Activated CD8-positive, alpha-beta memory T cell treated with anti-CD3 and anti-CD28 coated beads for 1 hour (primary cell): ENCODE measurements at places on chromosomes 4 and X.

DNA sequence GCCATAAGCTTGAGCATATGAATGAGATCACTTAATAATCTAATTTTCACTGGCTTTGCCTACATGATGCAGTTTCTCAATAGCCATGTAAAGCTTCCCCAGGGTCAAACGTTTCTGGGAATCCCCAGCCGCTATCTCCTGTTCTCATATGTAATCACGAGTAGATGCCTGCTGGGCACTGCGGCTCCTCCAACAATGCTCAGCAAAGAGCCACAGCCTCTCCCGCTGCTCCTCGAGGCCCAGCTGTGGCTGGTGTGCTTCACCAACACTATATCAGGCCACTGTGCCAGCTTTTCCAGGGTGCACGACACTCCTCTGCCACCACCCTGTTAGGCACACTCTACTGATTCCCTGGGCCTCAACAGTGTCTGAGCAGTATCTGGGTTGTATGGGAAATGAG lies 78.3 kb upstream of the RASGEF1B start:
- DNase-seq, result no peak

DNA sequence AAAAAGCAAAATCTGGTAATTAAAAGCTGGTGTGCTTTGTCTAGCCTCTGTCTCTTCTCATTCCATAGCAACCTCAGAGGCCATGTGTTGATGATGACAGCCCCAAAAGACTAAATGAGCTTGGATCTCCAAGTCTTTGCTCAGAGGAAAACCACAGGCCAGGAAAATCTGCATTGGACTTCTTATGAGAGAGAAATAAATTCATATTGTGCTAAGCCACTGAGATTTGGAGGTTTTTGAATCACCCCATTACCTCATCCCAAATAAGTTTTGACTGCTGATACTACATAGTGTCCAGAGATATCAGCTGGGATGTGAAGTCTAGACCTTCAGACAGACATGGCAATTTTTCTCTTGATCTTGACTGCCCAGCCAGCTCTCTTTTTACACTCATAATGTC lies 178.6 kb upstream of the DIPK2B start:
- DNase-seq, result no peak

- no peak for DNase-seq
Observed at GRCh38 chr4:146790515-146790914, 151.8 kb downstream of the POU4F2 start.

DNA sequence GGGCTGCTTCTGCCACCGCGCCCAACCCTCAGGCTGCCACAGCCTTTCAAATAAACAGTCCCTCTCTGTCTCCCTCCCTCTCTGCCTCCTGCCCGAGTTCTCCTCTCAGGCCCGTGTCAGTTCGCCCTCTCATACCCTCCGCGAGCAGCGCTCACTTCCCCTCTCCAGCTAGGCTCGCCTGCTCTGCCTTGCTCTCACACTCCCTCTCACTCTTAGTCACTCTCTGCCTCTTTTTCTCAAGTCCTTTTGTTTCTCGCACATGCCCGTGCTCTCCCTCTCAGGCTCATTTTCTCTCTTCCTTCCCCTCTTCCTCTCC lies 3.2 kb downstream of the EFNB1 start:
- no peak for DNase-seq

DNA sequence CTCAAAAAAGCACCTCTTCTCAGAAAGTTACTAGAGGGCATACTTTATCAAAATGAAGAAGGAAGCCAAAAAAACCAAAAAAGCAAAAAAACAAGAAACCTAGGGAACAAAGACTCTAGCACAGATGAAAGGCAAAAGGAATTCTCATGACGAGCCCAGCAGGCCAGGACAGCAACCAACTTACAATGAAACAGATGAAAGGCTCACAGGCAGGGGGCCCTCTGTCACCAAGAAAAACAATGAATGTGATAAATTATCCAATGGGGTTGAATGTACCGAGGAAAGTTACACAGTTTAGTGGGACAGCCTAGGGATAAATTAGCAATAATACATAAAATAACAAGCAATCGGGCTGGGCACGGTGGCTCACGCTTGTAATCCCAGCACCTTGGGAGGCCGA lies 79.0 kb downstream of the GPR82 start:
- no peak for DNase-seq

- no peak for DNase-seq
Observed at GRCh38 chr4:8162625-8163024, 4.0 kb upstream of the ABLIM2 start.

GRCh38 chrX:138708268-138708667 lies 3.2 kb downstream of the FGF13 start:
- DNase-seq, result no peak

GRCh38 chrX:53031380-53031779 lies 17.2 kb upstream of the GPR173 start:
- no peak for DNase-seq

- no peak for DNase-seq
Observed at GRCh38 chrX:11944501-11944900, 186.5 kb downstream of the MSL3 start.

DNA sequence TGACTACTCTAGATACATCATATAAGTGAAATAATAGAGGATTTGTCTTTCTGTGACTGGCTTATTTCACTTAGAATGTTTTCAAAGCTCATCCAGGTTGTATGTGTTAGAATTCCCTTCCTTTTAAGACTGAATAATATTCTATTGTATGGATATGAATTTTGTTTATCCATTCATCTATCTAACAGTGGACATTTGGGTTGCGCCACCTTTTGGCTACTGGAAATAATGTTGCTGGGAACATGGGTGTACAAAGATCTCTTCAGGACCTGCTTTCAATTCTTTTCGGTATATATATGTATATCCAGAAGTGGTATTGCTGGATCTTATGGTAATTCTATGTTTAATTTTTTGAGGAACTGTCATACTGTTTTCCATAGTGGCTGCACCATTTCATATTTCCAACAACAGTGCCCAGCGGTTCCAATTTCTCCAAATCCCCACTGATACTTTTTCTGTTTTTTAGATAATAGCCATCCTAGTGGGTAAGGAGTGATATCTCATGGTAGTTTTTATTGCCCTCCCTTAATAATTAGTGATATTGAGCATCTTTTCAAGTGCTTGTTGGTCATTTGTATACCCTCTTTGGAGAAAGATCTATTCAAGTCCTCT lies 3.4 kb upstream of the SCD5 start:
- DNase-seq, result no peak

GRCh38 chrX:20263474-20263873 lies 3.2 kb downstream of the RPS6KA3 start:
- no peak for DNase-seq

- DNase-seq, result no peak
Observed at GRCh38 chrX:139851730-139852129, 81.1 kb downstream of the ATP11C start.

GRCh38 chr4:174669270-174669669 lies 147.0 kb upstream of the HPGD start:
- DNase-seq, result no peak

DNA sequence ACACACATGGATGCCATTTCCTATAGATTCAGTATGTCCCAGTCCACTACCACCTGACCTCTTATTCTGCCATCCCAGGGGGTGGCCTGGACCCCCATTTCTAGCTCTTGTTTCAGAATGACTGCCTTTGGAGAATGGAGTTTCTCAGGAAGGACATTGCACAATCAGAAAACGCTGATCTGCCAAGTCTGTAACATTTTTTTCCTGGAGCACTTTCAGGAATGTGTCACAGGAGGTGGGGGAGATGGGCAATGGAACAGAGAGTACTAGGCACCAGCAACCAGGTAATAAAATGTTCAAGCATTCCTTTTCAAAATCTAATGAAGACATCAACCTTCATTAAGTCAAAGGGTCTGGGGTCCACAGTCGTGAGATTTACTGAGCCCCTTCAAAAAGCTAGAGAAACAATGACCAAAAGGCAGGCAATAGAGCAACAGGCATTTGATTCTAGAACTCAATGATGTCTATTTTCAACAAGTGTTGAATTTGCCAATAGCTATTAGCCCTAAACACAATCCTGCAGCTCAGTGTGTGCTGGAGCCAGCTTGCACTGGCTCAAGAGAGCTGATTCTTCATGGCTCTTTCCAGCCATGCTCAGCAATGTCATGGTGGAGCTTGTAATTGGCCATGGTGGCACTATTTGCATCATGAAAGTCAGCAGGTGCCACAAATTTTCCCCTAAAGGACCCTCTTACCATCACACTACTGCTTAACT lies 87.1 kb downstream of the KDR start:
- DNase-seq, result no peak

DNA sequence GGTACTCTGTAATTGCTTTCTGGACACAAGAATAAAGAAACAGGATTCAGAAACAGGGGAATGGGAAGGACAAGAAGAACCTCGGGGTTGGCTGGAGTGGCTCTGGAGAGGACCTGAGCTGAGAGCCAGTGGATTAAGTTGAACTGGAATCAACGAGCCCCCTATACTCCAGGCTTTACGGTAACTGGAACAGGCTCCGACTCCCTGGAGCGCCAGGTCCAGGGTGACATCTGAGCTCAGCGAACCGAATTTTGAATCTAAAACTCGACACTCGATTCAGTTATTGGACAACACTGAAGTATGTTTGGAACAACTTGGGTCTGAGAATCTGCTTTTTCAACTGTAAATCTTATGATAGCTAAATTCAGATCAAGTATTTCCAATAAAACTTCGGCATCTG lies 23.9 kb downstream of the HMX1 start:
- DNase-seq, result no peak

- DNase-seq, result no peak
Observed at GRCh38 chr4:153452658-153453378, 13.3 kb upstream of the TMEM131L start.

DNA sequence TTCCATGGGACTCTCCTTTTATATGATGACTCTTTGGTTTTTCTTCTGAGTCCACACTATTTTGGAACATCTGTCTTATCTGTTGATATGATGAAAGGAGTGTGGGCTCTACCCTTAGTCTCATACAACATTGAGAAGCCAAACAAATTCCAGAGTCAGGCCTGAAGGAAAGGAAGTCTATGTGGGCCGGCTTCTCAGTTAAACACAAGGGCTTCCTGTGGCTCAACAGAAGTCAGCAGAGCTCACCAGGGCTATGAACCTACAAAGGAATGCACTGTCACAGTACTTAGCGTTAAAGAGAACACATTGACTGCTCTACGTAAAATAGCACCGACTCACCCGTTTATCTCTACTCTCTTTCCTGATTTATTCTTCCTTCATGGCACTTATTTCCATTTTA lies 641.0 kb upstream of the FRG1 start:
- DNase-seq, result no peak

GRCh38 chr4:6338175-6338950 lies 68.7 kb downstream of the WFS1 start:
- DNase-seq, result no peak

DNA sequence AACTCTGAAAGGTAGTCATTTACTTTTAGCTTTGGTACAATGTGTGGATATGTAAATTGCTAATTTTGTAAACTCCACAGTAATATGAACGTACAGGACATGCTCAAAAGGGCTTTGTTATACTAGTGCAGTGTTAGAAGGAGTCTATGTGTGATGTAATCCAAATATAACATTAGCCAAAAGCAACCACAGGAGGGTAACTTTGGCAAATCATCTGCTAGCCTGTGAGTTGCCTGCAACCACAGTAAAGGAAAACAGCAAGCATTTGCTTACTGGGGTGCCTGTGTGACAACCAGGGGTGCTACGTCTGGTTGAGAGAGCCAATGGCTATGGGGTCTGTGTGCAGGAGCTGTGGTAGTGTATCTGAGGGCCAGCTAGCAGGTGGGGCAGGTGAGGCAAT lies 245.8 kb downstream of the ADAMTS3 start:
- no peak for DNase-seq

DNA sequence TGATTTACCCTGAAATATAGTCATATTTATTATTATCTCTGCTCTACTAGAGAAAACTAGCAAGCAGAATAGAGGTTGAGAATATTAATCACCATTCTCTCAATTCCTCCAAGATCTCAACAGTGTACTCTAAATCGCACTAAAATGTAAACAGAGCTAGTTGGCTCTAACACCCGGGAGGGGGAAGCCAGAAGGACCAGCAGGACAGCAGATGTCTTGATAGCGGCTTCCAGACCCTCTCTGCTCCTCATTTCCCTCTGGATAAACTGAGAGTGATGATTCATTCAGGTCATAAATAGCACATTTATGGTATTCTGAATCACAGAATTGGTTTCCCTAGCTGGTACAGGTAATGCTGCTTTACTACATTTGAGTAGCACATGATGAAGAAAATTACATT lies 82.5 kb downstream of the TBC1D9 start:
- DNase-seq, result no peak

GRCh38 chr4:73021634-73022033 lies 47.9 kb downstream of the COX18 start:
- DNase-seq, result no peak

DNA sequence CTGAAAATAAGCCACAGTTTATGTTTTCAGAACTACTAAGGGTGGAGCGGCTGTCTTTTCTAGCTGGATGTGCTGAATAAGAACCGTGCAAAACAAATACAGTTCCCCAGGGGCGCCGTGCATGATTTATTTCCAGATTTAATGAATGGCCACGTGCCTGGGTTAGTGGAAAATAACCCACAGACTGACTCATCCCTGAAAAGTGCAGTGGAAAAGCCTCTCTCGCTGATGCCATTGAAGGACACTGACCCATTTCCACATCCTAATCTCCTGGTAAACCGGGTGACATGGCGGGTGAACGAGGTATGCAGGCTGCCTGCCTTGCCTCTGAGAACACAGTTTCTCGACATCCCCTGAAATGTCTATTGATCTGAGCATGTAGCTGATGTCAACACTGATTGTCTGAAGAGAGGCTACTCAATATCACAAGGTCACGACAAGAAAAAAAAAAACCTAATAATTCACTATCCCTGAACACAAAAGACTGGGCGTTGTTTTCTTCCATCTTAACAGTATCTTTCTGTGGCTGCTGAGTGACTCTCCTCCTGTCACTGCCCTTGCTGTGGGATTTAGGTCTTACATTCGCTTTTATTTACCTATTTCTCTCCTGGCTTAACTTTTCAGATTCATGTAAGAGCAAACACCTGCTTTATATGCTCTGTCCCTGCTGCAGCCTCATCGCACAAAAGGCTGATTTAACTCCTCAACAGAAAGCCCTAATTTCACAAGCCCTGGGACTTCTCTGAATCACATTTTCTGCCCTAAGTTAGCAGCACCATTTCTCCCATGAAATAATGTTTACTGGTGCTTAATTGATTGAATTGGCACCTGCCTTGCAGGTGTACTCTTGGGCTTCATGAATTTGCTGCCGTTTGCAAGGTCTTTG lies 76.9 kb upstream of the SCOC start:
- DNase-seq, result no peak

- DNase-seq, result no peak
Observed at GRCh38 chrX:2793752-2794151, 35.0 kb upstream of the GYG2 start.

GRCh38 chr4:48131736-48132135 lies 2.3 kb downstream of the TXK start:
- no peak for DNase-seq

GRCh38 chrX:106611317-106611678 lies 480 bp upstream of the RADX start:
- no peak for DNase-seq
